ENCODE measurements at places on chromosomes 6 and 20. TPM values are rescaled to one million over a fixed set of nuclear protein-coding genes. Genes with fewer than 3 reads are reported as not detected.

SYNDIG1 gene
- 22.5 TPM for total RNA-seq

PDYN gene
- not detected for total RNA-seq

DNAAF9 gene
- total RNA-seq: 21.3 TPM

RSPO3 gene
- 77.1 TPM for total RNA-seq

WFDC13 gene
- not detected for total RNA-seq

KIF13A gene
- total RNA-seq: 74.6 TPM

PARD6B gene
- total RNA-seq: 1.4 TPM

FLOT1 gene
- total RNA-seq: 150 TPM

SCGN gene
- not detected for total RNA-seq

POM121L2 gene
- not detected for total RNA-seq

ZSCAN9 gene
- total RNA-seq: 10.4 TPM

TAP1 gene
- 47.3 TPM for total RNA-seq

EYA2 gene
- total RNA-seq: 14.4 TPM

ADGB gene
- total RNA-seq: not detected

PTPRT gene
- 0.19 TPM for total RNA-seq

- DNase-seq: no peak
Observed at GRCh38 chr20:1858871-1859270, 36.3 kb upstream of the SIRPA start.

GRCh38 chr6:38935051-38935450 is 113.5 kb upstream of the GLP1R start:
- DNase-seq: no peak

GRCh38 chr6:33672808-33673207 is 38.7 kb downstream of the UQCC2 start:
- DNase-seq: peak; percentile 97

DNA sequence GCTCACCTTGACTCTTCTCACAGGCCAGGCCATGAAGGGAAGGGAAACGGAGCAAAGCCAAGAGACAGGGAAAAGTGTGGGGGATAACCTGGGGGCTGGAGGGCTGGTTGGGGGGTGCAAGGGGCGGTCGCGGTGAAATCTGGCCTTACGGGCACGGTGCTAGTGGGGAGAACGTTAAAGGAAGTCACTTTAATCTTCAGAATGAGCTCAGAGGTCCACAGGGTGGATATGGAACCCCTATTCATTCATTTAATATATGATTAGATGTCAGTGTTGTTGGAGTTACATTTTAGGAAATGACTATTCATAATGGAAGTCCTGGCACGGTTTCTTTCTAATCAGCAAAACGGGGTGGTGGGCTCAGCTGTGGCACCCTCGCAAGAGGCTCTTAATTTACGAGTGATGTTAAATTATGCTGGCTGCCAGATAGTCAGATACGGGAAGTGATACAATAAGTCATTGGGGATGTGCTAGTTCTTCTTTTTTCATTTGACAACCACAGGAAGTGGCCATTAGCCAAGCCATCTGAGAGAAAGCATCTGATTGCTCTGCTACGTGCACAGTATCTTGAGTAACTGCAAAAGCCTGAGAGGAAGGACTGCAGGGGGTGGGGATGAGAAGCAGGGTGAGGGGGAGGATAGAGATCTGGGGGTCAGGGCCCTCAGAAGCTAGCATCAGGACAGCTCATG is 253.0 kb downstream of the QKI start:
- DNase-seq: no peak

- DNase-seq: no peak
Observed at GRCh38 chr20:32010101-32010500, at the start of gene CCM2L. TSS of gene CCM2L (plus strand) at chr20:32010438. CDS start at chr20:32010455, 17 bp downstream.

DNA sequence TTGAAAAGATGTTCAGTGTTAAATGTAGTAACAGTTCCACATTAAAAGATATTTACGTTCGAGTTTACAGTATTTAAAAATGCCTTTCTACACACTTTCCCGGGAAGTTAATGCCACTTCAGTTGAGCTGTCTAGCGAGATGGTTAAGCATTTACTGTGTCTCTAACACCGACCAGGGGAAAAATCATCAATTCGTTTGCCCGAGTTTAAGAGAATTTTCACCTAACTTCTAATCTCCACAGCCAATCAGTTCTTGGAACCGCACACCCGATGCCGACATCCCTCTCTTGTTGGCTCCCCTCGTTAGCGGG is 58.2 kb downstream of the FAM217A start:
- DNase-seq: no peak

GRCh38 chr6:84348801-84349200 is 121.4 kb upstream of the CEP162 start:
- DNase-seq: no peak

GRCh38 chr6:122068291-122068769 is 331.1 kb upstream of the HSF2 start:
- no peak for DNase-seq

- no peak for DNase-seq
Observed at GRCh38 chr20:4774207-4774606, 52.5 kb downstream of the PRND start.

- no peak for DNase-seq
Observed at GRCh38 chr6:89554106-89554505, 84.4 kb downstream of the LYRM2 start.

GRCh38 chr20:45300961-45301360 is 5.7 kb upstream of the RBPJL start:
- DNase-seq: no peak

DNA sequence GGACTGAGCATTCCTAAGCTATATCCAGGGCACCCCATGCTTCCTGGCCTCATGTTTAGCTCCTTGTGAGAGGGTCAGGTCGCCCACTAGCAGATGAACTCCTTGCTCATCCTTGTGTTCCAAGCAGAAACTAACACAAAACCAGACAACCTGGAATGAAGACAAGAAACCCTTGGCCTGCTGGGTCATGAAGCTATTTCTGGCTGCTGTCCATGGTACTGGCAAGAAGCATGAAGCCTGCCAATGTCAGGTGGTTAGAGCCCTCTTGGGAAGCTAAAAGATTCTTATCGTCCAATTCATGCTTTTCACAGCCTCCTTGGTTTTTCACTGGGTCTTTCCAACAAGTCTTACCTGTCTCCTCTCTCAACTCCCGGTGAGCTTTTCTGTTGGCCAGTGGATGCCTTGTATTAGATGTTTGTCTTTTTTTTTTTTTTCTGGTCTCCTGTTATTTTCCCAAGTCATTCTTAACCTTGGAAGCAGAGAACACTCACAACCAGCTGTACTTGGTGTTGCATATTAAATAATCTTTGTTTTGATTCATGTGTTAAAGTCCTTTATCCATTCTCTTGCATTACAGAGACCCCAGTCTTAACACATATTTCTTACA is 180.3 kb downstream of the ANKRD60 start:
- DNase-seq: no peak

DNA sequence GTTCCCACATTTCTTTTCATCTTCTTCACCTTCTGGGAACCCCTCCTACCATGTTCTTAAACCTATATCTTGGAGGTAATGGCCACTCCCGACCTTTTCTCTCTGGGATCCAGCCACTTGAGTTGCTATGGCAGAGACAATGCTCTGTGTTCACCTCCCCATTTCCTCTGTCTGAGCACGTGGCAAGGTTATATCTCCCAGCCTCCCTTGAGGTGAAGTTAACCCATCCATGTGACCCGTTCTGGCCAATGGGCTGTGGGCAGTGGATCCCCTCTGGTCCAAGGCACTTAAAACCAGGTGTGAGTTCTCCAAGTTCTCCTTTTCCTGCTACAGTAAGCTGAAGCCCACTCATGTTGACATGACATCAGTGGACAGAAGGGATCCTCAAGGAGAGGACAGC is 261.4 kb downstream of the LRFN2 start:
- no peak for DNase-seq

- no peak for DNase-seq
Observed at GRCh38 chr6:163347021-163347446, 67.5 kb upstream of the QKI start.

- no peak for DNase-seq
Observed at GRCh38 chr6:56772737-56773184, 130.1 kb upstream of the DST start.

GRCh38 chr6:12279322-12280091 is 10.7 kb upstream of the EDN1 start:
- no peak for DNase-seq

DNA sequence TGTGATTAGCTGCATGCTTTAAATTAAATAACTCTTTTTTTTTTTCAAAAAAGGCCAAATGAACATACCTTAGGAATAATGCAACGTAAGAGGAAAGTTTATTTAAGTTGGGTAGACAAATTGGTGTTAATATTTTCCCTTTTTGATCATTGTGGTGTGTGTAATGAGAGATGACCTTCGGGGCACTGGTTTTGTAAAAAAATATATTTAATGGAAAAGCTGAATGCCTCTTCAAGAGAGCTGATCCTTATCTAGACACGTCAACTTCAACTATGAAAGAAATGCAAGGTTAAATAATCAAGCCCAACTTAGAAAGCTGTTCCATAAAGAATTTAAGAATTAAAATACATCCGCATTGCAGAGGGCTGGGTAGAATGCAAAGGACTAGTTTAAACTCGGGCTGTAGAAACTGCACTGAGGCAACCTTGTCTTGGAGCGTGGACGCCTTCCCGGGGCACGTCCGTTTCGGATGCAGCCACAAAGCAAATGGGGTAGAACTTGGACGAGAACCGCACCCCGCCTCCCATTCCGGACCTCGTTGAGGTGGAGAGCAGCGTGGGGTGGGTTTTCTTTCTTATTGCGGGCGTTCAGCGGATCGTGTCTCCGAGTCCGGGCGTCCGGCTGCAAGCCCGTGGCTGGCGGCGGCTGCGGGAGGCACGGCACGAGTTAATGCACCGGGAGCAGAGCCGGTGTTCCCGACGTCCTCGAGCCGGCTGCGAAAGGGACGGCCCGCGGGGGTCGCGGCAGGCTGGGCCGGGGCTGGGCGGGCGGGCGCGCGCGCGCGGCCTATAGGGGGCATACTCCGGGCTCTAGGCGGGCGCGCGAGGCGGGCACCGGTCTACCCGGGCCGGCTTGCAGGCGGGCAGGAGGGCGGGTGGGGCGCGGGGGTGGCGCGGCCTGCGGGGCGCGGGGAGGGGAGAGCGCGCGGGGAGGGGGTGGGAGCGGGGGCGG is 1.9 kb downstream of the JARID2 start:
- DNase-seq: peak; percentile 86

DNA sequence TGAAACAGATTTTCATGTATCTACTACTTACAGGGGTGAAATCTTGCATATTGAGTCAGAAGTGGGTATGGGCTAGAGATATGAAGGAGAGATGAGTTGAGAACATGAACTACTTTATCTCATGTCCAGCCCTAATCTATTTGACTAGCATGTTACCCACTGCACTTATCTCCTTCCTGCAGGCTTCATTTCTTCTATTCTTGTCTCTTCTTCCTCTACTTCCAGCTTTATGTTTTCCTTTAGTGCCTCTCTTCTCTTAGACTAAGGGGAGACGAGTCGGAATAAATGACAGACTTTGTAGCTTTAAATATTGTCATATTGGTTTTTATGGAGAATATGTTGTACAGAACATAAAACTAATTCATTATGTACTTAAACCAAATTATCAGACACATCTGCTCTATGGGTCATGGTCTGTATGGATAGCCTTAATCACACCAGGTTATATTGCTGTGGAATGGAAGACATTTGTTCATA is 5.3 kb downstream of the RAB32 start:
- DNase-seq: no peak

DNA sequence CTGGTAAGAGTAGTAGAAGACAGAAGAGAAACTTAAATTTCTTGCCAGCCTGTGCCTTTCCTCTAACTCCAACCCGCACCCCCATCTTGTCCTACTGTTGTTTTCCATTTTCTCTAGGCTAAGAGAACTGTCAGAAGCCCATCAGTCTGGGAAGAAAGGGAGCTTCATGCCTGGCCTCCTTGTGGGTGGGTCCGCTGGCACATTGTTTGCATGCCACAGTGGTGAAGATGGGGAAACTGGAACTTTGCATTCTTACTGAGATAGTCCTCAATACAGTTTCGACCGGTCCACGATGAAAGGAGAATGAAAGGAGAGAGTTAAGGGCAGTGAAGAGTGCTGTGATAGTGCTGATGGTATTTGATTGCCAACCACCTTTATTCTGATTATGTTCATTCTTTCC is 103.1 kb downstream of the TCP11 start:
- DNase-seq: no peak
